T-helper 9 cell (primary cell): ENCODE measurements at places on chromosomes 13 and 19.
A peak's percentile ranks its signal among the peaks of the same experiment; 100 is the strongest.

DNA sequence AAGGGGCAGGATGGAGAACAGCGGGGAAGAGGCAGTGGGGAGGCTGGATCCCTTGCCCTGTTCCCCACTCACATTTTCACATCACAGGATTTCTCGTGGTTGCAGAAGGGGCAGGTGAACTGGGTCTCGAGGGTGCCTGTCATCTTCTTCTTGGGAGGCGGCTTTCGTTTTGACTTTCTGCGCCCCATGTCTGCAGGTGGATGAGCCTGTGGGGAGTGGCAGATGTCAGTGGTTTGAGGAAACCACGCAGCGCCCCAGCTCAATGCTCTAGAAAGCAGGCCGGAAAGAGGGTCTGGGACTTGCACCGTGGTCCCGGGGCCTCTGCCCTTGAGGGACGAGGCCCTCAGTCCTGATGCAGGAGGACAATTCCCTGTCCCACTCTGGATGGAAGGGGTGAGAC is 4.9 kb downstream of the ELOF1 start:
- DNase-seq, result no peak

DNA sequence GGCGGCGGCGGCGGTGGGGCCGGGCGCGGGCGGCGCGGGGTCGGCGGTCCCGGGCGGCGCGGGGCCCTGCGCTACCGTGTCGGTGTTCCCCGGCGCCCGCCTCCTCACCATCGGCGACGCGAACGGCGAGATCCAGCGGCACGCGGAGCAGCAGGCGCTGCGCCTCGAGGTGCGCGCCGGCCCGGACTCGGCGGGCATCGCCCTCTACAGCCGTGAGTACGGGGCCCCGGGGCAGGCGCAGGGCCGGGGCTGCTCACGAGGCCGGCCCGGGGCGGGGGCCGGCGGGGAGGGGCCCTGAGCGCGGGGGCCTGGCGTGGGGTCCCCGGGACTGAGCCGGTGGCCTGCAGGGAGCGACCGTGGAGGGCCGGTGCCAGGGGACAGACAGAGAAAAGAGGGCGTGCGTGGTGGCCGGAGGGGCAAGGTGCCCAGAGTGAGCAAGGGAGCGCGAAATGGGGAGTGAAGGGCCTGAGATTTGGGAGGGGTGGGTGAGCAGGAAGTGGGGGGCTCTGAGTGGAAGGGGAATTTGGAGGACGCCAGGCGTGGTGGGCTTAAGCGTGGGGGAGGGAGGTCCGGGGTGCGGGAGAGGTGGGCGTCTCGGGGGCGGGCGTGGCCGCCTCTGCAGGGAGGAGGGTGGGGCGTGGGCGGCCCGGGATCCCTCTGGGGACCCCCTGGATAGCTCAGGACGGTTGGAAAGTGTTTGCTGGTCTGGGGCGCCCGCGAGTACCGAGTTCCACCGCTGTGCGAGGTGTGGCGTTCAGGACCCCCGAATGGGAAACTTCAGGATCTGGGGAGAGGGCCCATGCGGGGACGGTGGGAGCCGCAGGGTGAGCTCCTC is 575 bp downstream of the CARM1 start:
- no peak for DNase-seq

DNA sequence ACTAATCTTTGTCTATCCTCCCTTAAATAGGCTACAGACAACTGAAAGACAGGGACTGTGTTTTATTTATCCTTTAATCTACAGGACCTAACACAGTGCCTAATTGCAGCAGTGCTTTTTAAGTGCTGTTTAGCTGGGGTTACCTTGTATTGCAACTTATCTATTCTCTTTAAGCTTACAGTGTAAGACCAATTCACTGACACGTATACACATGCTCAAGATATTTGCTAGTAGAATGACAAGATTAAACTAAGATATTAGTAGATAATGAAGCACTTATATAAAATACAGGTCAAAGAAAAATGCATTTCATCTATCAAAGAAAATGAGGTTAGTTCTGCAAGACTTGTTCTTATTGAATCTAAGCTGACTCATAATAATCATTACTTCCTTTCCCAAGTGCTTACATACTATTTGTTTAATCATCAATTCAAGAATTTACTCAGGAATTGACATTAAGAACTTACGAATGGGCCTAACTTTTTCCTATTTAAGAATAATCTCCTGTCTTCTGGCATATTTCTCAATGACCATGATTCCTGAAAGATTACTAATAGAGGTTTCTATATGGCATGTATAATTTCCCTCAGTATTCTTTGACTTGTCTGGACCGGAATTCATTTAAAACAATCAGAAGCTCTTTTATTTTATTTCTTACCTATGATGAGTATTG is 75.8 kb upstream of the MAB21L1 start:
- DNase-seq, result no peak

- no peak for DNase-seq
Measured at GRCh38 chr19:6596621-6597020, 5.7 kb upstream of the CD70 start.

DNA sequence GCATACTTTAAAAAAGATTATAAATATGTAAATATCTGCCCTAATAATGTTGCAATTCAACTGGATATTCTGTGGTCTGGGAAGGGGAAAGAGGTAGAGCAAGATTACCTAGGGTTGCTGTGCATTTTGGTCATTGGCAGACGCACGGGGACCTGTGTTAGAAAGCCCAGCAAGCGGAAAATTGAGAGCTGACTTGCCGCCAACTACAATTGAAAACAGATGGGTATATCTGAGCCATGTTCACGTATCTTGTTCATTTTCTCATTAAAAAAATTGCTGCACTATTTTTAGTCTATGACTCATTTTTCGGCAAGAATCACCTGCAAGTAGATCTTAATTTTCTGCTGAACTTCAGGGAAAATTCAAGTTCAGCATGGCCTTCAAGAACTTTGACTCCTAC is 308.5 kb upstream of the TMTC4 start:
- no peak for DNase-seq

DNA sequence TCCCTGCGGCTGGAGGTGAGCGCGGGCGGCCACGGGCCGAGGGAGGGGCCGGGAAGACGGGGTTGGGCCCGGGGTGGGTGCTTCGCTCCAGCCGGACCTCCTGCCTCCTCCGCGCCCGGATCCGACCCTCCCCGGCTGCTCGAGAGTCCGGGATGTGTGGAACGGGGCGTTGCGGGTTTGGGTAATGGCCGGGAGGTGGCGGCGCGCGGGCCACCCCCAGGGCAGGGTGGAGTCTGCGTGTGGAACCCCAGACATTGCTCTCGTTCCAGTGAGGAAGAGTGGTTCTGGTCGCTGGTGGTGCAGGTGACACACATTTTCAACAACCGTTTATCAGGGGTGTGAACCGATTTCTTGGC is 38.8 kb downstream of the ARHGEF7 start:
- peak; percentile 47 for DNase-seq
